ENCODE measurements at places on chromosomes 6 and 20.

GRCh38 chr6:144786825-144787224 lies 501.7 kb downstream of the UTRN start:
- DNase-seq = no peak

- DNase-seq = peak; percentile 76
These were observed 89.8 kb upstream of the PRSS16 start for GRCh38 chr6:27157459-27158315.

DNA sequence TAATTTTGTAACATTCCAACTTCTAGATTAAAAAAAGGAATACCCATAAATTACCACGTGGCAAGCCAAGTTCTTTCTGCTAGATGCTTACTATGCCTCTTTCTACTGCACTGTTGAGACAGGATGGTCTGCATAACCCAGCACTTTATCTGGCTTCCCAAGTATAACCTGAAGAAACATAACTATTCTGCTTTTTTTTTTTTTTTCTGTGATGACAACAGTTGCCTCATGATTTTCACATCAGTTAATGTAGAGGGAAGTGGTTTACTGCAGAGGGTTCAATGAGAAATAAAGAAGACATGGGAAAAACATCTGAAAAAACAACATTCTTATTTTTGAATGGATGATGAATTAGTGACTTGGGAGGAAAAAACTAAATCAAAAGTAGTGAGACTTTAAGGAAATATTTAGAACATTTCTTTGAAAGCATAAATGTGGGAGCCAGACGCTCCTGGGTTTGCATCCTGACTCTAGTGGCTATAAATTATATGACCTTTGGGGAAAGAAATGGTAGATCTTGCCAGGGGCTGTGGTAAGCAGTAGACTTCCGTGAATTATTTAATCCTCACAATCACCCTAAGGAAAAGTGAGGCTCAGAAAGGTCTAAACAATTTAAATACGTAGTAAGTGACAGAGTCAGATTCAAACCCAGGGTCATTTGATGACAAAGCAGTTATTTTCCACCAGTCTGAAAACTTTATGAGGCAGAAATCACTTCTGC lies 230.7 kb downstream of the PHACTR1 start:
- DNase-seq = peak; percentile 79

- no peak for DNase-seq
These were observed 166.0 kb downstream of the RALGAPA2 start for GRCh38 chr20:20546402-20546801.

GRCh38 chr6:35500782-35501181 lies 3.9 kb upstream of the TEAD3 start:
- no peak for DNase-seq

DNA sequence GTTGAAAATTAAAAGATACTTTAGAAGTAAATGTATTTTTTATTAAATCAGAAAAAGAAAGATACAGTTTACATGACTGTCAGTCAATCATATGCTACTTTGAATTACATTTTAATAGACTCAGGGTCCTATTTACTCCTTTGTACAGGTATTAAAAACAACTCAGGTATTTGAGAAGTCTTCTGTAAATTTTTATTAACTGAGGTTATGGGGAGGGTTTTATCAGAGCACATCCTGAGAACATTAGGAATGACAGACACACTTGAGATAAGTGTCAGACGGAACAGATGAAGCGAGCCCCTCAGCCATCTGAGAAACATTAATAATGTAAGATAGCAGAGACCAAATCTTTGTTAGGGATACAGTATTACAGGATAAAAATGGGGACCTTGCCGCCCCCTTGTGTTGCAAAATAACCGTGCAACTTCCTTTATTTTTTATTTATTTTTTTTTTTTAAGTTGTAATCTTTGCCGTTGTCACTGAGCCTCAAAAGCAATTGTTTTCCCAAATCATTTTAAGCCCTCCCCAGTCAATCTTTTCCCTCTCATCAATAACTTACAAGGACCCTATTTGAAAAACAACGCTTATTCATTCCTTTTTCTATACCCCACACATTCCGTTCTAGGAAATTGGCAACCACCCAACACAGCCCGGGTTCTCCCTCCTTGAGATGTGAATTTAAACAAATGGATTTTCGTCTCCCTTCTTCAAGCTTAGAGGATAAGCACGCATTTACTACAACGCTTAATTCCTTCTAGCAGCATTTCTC lies 126.7 kb downstream of the BCAS1 start:
- peak; percentile 39 for DNase-seq

GRCh38 chr6:91660893-91661292 lies 1074.0 kb upstream of the MAP3K7 start:
- no peak for DNase-seq

DNA sequence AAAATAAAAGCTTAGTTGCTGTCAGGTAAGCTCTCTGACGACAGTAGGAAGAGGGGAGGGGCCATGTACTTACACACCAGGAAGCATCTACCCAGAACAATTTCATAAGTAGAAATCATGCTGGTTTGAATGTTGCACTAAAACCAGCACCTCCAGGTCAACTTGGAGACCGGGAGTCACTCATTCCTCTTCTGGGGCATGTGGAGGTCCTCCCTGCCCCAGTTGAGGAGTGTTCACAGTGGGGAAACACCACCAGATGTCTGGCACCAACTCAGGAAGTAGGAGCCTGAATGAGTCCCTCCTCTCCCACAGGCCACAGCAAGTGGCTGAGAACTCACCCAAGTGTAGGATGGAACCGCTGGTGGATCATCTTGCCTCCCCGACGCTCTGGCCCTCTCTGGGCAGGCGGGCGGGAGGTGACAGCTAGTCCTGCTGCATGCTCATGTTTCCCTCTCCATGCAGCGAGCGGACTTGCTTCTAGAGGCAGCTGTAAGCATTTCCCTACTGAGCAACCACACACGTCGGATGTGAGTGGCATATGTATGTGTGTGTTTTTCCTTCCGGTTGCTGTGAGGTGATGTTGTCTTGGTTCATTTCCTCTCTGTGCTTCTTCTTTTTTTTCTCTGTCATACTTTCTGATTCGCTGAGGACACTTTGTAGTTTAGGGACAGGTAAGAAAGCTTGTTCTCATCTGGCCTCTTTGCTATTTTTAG lies 149.5 kb upstream of the NEDD9 start:
- peak; percentile 91 for DNase-seq

DNA sequence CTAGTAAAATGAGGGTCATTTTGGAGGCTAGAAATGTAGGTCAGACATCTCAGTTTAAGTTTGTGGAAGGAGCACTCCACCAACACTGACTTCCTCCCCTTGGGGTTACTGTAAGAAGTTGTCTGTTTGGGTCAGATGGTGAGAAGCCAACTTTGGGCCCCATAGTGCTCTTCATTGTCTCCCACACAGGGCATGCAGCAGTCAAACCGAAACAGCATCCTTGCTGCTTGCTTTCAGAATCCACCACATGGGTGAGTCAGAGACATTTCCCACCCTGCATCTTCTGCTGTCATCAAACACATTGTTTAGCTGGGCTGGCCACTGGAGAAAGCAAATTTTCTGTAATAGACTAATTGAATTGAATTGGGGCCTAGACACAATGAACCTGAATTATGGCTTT lies 16.8 kb downstream of the IL17F start:
- DNase-seq = peak; percentile 36

- DNase-seq = peak; percentile 17
These were observed 36.6 kb downstream of the BCL2L1 start for GRCh38 chr20:31685853-31686643.
